Activated naive CD8-positive, alpha-beta T cell treated with anti-CD3 and anti-CD28 coated beads for 36 hours (primary cell): ENCODE measurements at places on chromosomes 2 and 18.

GRCh38 chr2:221264318-221264717 lies 307.8 kb downstream of the EPHA4 start:
- no peak for DNase-seq

GRCh38 chr2:63866009-63866709 lies 24.5 kb downstream of the UGP2 start:
- no peak for DNase-seq

DNA sequence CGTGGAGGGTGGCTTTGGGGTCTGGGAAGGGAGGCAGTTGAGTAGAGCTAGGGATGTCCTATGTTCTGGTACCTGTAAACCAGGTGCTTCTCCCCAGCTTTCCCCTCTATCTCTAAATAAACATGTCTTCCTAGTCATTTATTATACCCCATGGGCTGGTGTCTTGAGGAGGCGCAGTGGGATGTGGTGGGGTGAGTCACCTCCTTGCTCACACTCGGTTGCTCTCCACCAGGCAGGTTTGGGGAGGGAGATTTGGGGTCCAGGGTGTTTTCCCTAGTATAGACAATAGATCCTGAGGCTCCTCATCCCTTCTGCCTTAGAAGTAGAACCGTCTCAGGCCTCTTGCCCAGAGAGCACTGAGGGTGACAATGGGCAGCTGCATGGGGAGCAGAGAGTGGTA lies 5.1 kb downstream of the PSD4 start:
- DNase-seq, result peak; percentile 66

DNA sequence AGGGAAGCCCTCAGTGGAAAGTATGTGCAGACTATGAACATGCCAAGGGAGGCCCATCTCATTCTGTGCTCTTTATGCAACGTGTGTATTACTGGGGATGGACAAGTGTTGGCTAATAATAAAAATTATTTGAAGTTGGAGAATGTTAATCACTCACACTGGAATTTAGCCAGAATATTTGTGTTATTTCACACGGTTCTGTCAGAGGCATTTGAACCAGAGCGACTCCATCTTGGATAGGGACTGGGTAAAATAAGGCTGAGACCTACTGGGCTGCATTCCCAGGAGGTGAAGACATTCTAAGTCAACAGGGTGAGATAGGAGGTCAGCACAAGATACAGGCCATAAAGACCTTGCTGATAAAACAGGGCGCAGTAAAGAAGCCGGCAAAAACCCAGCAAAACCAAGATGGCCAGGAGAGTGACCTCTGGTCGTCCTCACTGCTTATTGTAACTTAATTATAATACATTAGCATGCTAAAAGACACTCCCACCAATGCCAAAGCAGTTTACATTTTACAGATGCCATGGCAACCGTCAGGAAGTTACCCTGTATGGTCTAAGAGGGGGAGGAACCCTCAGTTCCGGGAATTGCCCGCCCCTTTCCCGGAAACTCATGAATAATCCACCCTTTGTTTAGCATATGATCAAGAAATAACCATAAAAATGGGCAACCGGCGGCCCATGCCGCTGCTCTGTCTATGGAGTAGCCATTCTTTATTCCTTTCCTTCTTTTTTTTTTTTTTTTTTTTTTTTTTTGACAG lies 2.6 kb upstream of the FZD5 start:
- DNase-seq, result peak; percentile 36

- DNase-seq, result no peak
Observed at GRCh38 chr2:240629968-240630770, 4.9 kb downstream of the GPR35 start.

GRCh38 chr2:105510761-105511528 lies 112.1 kb upstream of the FHL2 start:
- DNase-seq, result no peak

DNA sequence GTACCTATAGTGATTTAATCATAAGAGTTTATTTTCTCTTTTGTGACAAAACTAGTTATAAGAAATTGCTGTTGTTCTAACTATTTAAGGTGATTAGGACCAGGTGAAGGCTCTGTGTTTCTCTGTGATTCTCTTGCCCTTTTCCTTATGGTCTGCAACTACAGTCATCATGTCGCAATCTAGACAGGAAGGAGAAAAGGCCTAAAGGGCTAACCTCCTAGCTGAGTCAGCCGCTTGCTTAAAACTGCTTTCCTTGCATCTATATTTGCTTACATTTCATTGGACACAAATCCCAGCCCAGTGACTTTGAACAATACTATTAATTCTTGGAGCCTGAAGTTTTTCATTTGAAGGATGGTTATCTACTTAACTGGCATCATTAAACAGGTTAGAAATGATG lies 93.1 kb downstream of the PIK3C3 start:
- no peak for DNase-seq

DNA sequence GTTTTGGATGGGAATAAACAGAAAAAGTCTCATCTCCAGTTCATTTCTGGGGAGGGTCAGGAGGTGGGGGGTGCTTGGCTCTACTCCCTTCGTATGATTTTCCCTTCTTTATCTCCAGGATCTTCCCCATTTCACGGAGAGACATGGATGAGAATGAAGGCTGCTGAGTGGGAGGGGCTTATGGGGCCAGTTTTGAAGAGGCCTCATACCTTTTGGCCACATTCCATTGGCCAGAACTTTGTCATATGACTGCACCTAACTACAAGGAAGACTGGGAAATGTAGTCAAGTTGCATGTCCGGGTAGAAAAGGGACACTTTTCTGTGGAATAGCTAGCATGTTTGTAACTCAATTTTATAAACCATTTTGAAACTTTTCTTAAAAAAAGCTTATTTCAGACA lies 117.6 kb downstream of the NEDD4L start:
- DNase-seq, result no peak

DNA sequence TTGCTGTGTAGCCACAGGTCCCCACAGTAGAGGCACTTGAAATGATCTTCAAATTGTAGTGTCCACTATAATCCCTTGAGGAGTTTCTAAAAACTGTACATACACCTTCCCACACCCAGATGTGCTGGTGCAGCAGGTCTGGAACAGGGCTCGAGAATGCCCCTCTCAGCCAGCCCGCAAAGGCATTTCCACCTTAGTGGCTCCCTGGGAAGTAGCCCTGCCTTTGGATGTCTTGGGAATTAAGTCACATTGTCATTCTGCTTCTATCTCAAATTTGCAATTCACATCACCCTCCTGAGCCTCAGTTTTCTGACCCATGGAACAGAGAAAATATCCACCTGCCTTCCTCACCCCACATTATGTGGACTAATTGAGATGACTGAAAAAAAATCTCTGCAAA lies 44.3 kb upstream of the TCF7L1 start:
- DNase-seq, result no peak

DNA sequence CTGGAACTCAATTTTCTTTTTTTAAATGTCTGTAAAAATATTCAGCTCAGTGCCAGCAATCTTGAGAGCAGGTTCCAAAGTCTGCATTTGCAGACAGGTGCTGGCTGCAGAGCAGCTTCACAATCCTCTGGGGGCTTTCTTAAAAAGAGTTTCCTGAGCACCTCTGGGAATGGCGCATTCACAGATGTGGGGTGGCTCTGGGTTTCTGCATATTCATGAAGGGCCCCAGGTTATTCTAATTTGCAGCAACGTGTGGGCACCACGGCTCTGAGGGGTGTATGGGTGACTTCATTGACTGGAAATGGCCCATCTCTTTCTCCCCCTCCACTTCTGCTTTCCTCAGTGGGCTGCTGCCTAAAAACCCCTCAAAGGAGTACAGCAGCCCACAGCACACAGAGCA lies 225.0 kb upstream of the APCDD1 start:
- DNase-seq, result no peak

DNA sequence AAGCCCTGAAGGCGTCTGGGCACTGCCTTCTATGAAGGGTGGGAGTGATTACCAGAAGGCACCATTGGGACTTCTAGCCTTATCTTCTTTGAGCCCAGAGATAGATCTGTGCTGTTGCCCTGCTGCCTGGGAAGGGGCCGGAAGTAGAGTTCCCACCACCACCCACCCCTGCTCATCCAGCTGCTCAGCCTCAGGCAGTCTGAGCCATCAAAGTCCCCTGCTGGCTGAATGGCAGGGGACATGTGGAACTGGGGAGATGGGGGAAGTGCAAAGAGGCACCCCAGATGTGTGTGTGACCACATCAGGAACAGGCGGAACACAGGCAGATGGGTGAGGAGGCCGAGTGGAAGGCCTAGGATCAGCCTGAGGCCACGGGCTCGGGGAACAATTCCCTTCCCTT lies 3.3 kb upstream of the WNT10A start:
- DNase-seq, result no peak

DNA sequence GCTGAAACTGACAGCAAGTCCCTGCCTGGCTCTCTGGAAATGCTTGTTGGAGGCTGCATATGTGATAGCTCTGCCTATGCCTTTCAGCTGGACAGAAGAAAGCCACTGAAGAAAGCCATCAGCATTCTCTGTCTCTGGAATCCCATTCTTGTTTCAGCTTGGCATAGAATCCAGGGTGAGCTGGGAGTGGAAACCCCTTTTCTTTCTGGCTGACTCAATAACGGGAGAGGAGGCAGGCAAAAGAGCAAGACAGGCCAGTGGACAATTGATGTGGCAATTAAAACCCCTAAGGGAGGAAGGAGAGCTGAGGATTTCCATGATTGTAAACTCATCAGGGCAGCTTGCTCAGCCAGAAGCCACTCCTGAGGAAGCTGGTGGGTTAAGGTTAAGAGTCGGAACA lies 208.1 kb downstream of the CLIP4 start:
- DNase-seq, result no peak

DNA sequence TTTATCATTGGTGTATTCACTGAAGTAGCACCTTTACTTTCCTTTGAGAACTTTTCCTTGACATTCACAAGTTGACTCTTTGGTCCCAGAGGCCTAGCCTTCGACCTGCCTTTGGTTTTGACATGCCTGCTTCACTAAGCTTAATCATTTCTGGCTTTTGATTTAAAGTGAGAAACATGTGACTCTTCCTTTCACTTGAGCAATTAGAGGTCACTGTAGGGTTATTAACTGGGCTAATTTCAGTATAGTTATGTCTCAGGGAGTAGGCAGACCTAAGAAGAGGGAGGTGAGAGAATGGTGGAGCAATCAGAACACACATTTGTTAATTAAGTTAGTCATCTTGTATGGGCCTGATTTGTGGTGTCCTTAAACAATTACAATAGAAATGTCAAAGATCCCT lies 1040.7 kb upstream of the SLC39A10 start:
- DNase-seq, result no peak

GRCh38 chr2:99636144-99637034 lies 146.6 kb upstream of the REV1 start:
- no peak for DNase-seq

DNA sequence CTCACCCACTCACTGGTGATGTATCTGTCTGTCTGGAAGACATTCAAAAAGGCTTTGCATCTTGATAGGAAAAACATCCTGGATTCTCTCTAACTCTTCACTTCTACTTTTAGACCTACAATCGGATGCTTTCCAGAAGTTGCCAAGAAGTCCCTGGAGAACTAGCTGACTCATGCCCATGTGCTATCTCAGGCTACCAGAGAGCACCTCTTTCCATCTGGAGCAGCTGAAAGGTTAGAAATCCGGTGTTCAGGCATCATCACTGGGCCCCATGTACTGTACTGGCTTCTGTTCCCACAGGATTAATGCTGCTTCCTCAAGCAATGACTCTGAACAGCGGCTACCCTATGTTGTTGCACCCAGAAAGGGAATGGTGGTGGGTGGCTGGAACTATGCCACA lies 259.0 kb downstream of the NBAS start:
- no peak for DNase-seq

- DNase-seq, result no peak
Observed at GRCh38 chr2:12596771-12597170, 120.0 kb upstream of the TRIB2 start.

GRCh38 chr2:173217116-173217840 lies 137.4 kb upstream of the CDCA7 start:
- DNase-seq, result no peak

DNA sequence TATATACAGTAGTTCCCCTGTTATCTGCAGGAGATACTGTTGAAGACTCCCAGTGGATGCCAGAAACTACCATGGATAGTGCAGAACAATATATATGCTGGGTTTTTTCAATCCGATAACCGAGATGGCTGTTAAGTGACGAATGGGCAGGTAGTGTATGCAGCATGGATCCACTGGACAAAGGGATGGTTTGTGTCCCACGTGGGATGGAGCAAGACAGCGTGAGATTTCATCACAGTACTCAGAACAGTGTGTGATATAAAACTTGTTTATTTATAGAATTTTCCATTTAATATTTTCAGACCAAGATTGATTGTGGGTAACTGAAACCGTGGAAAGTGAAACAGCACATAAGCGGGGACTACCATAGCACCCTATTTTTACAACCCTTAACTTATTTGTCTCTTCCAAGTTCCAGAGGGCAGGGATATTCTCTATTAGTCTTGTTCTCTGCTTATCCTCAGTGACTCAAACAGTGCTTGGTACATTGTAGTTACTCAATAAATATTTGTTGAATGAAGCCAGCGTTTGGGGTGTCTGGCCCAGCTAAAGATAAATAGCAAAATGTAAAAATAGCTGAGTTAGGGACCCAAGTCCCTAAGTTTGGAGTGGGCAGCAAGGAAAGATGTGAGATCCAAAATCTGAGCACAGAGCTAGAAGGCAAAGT lies 50.0 kb downstream of the RHBDD1 start:
- DNase-seq, result no peak

DNA sequence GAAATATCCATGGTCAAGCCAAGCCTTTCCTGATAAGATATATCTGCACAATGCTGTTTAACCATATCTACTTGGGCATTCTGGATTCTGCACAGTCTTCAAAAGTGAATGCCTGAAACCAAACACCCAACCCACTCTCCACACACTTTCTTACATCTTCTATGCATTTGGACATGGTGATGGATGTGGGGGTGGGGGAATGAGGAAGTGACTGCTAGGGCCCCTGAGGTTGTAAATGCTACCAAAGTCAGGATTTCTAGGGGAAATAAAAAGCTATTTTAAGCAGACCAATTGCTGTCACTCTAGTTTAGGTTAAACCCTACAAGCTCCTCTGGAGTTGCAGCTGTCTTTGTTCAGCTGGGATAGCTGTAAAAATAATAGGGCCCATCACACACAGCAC lies 26.7 kb upstream of the TGFA start:
- no peak for DNase-seq

DNA sequence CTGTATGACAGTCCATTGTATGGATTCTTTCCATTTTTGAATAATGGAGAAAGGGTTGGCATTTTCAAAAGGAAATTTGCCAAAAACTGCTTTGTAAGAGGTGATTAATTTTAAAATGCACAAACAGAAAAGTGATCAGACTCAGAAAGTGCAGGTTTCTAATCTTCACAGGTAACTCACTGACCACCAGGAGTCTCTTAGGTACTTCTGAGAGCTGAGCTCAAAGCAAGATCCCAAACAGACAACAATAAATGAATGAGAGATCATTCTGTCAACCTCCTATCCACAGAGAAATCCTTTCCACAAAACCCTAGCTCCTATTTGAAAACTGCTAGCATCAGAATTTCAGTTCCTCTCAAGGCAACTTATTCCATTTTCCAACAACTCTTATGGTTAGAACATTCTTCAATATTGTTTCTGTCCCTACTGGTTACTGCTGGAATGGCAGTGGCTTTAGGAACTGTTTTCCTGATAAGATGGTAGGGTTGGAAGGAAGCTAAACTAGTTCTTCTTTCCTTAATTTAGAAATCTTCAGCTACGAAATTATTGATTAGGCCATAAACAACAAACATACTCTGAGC lies 20.6 kb upstream of the HAAO start:
- DNase-seq, result no peak
